ENCODE measurements at places on chromosomes 1 and 21.

DNA sequence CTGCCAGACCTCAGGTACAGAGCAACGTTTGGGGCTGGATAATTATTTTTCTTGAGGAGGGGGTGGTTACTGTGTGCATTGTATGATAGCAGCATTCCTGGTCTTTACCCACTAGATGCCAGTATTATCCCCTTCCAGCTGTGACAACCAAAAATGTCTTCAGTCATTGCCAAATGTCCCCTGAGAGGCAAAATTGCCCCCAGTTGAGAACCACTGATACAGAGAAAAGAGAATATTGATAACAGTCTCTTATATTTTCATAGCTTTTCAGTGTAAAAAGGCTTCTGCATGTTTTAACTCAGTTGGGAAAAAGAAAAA, 51.8 kb upstream of the SYT14 start:
- no peak for DNase-seq

GRCh38 chr1:2145946-2146835, 48.4 kb downstream of the FAAP20 start:
- no peak for DNase-seq

GRCh38 chr1:189708674-189709073, 769.0 kb downstream of the BRINP3 start:
- DNase-seq: no peak

GRCh38 chr1:9476790-9477463, 62.3 kb upstream of the SLC25A33 start:
- no peak for DNase-seq

DNA sequence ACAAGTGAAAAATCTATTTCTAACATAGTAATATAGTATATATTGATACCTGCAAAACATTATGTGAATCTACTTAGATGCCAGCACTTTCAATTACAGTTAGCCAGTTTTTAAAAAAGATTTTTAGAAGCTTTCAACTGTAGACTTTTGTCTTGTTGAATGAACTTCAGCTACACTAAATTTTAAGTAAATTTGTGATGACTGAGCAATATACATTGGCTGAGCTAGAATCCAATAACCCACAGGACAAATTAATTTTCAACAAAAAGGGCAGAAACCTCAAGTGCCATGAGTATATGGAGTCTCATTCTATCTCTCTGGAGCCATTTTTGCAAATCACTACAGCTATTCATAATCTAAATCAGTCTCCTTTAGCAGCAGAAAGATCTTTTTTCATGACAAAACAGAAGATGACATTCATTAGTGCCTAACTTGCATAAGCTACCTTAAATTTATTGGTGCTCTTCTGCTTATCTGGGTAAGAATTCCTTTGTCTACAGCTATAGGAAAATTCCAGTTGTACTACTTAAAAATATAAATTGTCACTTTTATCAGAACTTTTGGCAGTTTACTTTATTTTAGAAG, 100.3 kb downstream of the ATG4C start:
- DNase-seq: no peak

- DNase-seq: no peak
Observed at GRCh38 chr1:167433884-167434283, 84.4 kb downstream of the CD247 start.

DNA sequence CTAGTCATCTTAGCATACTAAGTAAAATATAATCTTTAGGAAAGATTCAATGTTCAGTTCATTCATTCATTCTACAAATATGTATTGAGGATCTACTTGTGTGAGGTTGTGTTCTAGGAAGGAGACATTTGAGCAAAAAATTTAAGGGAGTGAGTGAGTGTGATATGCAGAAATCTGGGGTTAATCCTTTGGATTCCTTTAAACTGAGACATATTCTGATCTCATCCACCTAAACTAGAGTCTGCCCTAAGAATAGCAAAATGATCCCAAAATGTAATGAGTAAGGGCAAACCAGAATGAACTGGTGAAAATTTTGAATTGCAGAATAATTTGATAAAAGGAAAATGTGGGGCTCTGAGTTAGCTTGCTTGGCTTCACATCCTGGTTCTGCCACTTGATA, 8.6 kb downstream of the UBE2U start:
- no peak for DNase-seq

DNA sequence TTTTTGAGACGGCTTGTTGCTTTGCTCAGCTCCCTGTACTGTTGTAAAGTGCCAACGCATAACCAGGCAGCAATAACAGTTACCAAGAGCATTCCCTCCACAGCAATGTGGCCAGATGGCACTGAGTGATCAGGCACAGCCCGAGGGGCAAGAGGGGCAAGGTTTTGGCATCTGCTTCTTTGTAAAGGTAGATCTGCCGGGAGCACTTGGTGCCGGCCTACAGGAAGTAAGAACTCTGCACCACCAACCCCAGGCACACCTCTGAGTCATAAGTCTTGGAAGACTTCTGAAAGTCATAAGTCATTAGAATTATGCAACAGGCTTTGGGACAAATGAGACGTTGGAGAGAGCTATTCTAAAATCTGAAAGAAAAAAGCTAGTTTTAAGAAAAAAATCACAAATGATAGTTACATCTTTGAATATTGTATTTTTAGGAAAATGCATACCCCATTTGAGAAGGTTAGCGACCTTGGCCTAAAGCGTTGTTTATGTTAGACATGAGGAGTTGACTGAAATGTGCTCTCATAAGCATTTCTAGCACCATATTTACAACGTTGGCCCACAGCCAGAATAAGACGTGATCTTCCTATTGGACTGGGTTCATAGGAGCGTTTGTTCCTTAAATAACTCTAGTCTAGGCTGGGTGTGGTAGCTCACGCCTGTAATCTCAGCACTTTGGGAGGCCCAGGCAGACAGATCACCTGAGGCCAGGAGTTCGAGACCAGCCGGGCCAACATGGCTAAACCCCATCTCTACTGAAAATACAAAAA, 37.7 kb upstream of the MAP10 start:
- DNase-seq: no peak

GRCh38 chr1:29789221-29789909, 553.0 kb downstream of the PTPRU start:
- DNase-seq: no peak

DNA sequence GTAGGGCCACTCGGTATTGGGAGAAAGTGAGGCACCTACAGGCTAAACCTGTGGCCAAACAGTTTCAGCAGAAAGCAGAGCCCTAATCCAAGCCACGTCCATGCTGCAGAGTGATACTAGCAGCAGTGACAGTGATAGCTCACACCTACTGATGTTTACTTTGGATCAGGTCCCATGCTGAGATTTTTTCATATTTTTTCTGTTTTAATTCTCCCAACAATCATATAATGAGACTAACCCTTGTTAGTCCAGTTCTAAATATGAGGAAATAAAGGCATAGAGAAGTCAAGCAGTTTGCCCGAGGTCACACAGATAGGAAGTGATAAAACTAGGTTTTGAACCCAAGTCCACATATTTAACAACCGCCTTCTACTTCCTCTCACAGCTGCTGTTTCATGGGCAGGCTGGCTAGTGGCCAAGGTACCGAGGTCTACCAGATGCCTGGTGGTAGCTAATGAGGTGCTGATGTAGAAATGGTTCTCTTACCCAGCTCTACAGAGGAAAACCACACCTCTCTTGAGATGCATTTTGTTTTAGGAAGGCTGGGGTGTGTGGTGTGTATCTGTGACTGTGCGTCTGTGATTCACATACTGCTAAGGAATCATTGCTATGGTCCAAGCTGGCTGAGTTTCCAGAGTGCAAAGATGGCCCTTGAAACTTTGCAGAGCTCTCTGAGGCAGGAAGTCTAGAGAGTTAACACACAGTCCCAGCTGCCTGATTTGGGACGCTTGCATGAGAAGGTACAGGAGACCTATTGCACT, 80.3 kb upstream of the ARTN start:
- DNase-seq: no peak

DNA sequence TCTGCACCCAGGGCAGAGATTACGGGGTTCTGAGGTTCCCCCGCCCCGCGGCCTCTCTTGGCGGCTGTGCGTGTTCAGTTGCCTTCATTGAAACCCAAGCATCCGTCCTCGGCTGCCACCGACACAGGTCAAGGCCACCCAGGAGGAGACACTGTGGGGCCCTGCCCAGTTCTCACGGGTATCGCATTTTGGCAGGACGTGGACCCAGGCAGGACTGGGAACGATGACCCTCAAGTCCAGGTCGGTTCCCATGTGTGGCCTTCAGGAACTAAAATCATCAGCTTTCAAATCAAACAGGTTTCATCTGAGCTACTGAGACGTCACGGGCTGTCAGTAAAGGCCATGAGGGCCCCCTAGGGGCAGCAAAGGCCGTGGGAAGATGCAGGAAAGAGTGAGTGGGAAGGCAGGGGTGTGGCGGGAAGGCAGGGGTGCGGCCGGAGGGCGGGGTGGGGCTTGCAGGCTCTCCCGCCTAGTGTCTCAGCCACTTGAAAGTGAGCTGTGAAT, 7.0 kb upstream of the C1orf174 start:
- DNase-seq: no peak

- DNase-seq: no peak
Observed at GRCh38 chr1:230426246-230427093, at the start of gene PGBD5. Gene PGBD5, minus strand, starts transcription at chr1:230426332. Its CDS starts 404 bp downstream, at chr1:230425928.

DNA sequence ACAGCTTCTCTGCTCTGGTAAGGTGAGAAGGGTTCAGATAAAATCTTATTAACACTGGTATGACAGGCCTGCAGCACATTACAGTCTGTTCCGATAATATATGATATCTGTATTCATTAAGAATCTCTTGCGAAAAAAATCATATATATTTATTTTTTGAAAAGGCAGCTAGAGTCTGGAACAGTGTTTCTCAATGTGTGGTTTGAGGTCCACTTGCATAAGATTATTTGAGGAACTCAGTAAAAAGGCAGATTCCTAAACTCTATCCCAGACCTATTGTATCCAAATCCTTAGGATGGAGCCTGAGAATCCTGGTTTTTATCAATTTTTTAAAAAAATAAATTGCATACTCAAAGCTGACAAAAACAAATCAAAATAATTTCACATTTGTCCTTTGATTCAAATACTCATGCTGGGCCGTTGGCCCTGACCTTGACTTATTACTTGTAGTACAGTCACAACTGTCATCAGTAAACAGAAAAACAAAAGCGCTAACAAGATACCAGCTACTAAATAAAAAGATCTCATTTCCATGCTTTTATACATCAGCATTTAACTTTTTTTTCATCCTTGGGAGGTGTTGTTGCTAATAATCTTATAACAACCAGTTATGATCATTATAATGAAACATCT, 60.6 kb downstream of the RGS2 start:
- no peak for DNase-seq

DNA sequence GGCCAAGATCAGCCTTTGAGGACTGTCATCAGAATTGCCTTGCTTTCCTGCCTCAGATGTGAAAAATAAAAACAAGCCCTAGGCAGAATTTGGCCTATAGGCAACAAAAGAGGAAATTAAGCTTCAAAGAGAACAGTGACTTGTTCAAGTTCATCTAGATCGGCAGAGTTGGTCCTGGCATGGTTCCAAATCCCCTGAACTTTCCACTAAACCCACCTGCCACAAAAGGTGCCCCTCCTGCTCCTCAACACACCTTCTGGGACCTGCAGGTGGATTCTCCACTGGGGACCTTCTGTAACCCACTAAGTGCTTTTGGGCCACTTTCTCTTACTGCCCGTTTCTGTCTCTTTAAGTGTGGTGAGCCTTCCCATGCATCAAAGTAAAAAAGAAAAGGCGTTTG, 42.5 kb upstream of the LRRN2 start:
- no peak for DNase-seq

DNA sequence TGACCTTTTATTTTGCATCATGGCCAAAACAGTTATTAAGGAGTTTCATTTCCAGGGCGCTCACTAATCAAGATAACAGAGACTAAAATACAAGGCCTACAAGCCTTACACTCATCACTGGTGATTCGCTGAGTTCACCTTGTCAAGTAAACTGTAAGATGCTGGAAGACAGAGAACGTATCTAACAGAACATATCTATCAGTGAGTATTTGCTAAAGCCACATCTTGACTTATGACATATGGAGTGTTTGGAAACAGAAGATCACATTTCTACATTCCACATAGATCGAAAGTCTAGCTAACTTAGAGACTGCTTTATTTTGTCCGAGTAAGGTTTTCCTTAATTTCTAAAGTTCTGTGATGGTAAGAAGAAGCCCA, 506.5 kb downstream of the SMYD3 start:
- no peak for DNase-seq

DNA sequence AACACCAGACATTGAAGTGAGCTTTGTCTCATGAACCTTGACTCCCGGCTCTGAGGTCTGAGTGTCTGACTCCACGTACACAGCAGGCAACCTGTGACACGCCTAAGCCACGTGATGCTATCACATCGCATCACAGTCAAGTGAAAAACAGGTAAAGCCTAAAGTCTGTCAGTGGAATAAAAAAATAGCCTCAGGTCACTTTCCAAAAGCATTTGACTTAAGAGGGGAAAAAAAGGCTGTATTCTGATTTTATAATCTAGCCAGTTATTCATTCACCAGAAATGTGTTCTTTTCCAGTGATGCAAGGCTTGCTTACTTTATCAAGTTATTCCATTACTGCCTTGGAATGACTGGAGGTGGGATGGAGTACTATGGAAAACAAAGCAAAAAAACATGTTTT, 163.2 kb upstream of the HMCN1 start:
- no peak for DNase-seq

Data from activated CD4-positive, CD25-positive, alpha-beta regulatory T cell (primary cell).